ENCODE measurements at places on chromosomes 1 and 21. TPM values are rescaled to one million over a fixed set of nuclear protein-coding genes. Genes with fewer than 3 reads are reported as not detected.

DNA sequence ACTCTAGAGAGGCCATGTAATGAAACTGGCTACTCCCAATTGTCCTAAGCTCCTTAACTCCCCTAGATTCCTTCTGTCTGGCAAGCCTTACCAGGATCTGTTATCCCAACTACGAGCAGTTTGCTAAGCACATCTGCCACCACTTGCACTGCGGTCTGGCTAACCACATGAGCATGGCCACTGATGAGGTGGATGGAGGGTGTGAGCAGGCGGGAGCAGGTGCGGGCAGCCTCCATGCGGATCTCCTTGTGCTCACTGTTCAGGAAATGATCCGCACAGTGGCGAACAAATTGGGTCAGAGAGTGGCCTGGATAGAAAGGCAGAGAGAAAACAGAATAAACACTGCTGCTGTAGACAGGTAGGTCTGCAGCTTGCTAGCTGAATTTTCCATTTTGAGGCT, 24.0 kb downstream of the MTOR start:
- DNase-seq: no peak

GRCh38 chr1:71621785-71622184, 541.0 kb upstream of the ZRANB2 start:
- DNase-seq: no peak

GRCh38 chr1:192877283-192877886, 68.5 kb downstream of the RGS2 start:
- no peak for DNase-seq

- DNase-seq: no peak
These were observed 25.9 kb upstream of the NBPF3 start for GRCh38 chr1:21414015-21414414.

The GFI1 gene
- total RNA-seq: 1.1 TPM

DNA sequence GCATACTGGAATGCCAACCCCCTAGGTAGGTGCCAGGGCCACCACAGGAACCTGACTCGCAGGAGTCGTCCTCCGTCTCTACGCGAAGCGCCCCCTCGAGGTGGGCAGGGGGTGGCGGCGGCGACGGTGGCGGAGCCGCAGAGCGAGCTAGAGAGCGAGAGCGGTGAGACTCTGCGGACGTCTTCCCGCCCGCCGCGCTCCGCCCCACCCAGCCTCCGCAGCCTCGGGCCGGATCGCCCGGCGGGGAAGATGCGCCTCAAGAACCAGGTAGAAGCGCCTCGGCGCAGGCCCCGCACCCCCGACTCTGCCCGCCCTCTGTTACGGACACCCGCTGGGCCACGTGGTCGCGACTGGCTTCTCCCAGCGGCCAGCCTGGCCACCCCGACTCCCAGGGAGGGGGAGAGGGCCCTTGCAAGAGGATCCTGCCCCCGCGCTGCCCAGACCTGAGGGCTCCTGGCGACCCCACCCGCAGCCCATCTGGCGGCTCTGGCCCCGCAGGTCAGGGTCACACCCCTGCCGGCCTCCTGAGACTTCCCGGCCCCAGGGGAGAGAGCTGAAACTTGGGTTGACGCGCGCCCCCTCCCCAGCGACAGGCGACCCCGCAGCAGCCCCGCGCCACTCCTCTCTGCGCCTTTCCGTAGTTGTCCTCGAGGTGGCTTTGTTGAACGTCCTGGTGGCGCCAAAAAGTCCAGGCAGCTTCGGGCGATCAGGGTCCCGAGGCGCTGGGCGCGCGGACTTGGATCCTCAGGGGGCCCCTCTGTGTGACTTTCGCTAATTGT, 24.4 kb upstream of the AGBL4 start:
- no peak for DNase-seq

- no peak for DNase-seq
These were observed 119.8 kb downstream of the OSBPL9 start for GRCh38 chr1:51736702-51737101.

Data from right atrium auricular region (tissue), 2 donors.